PC-3 (cell line): ENCODE measurements at places on chromosomes 5 and 9.

GRCh38 chr9:116238225-116238624, 84.6 kb downstream of the PAPPA start:
- DNase-seq = peak; percentile 11

- no peak for DNase-seq
These were observed 91.7 kb upstream of the ADAMTSL1 start for GRCh38 chr9:18382243-18382642.

DNA sequence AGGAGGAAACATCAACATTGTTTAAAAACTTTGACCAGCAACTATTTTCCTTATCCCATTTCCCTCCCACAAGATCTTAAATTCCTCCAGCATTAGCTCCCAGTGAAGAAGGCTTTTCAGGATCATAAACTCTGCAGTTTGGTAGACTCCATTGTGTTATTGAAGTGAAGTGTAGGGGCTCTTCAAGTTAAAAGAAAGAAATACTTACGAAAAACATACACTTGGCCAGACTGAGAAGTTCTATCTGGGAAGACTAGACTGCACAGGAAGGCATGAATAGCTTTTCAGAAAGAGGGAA, 22.3 kb downstream of the LIFR start:
- DNase-seq = no peak

GRCh38 chr5:180027459-180028089, 44.0 kb downstream of the RNF130 start:
- DNase-seq = no peak

GRCh38 chr9:117938086-117938485, 233.9 kb downstream of the TLR4 start:
- no peak for DNase-seq

DNA sequence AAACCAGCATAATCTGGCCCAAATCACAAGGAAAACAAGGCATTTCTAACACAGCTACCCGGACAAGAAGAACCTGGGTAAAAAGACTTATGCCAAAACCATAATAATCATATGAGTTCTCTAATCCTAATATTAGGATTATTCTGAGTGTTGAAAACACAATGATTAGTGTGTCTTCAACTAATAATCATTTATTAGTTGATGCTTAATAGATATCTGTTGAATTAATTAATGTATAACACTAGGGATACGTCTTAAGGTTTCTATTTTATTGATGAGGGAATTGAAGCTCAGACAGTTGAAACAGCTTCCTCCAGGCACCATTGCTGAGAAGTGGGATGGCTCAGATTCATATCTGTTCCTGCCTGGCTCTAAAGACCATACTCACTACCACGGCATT, 112.2 kb downstream of the DOCK2 start:
- no peak for DNase-seq

- DNase-seq = no peak
These were observed 9.3 kb downstream of the HMGXB3 start for GRCh38 chr5:150009671-150010387.

GRCh38 chr5:38847559-38848347, 1.9 kb downstream of the OSMR start:
- peak; percentile 41 for DNase-seq

- no peak for DNase-seq
These were observed 128.7 kb downstream of the CDC42SE2 start for GRCh38 chr5:131392466-131393095.

DNA sequence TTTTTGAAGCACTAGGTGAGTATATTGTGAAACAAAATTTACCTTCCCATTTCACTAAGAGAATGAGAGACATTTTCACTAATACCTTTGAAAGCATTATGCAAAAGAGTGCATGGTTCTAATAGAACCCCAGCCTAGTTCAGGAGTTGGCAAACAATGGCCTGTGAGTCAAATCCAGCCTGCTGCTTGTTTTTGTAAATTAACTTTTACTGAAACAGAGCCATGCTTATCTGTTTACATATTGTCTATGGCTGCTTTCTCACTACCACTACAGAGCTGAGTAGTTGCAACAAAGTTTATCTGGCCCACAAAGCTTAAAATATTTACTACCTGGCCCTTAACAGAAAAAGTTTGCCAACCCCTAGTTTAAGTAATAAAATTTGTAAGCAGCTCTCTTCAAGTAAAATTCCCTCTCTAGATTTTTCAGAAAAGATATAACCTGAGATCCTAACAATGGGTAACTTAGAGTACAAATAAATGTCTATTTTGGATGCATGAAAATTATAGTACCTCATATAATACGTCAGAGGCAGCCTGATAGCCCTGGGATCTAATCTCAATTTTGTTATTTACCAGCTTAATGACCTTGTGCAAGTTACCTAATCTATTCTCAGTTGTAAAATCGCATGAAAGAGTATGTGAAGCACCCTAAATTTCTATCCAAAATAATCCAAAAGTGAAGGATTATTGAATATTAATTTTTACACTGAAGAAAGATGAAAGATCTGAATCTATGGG, 50.7 kb upstream of the ARL15 start:
- DNase-seq = no peak

- DNase-seq = peak; percentile 29
These were observed 640.7 kb upstream of the ST8SIA4 start for GRCh38 chr5:101543780-101544179.

DNA sequence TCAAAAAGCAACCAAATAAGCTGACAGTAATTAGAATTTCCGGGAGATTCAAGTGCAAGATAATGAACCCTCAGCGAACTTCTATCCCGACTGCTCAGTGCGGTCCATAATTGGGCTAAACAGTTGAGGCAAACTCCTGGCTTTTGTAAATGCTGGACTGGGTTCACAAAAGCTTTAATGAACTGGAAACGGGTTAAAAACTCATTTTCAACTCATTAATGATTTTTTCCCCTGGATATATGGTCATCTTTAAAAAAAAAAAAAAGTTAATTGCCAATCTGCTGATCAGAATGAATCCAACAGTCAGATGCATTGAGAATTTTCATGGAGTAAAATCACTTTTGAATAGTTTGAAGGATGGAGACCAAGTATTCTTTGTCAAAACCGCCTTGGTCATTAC, 79.5 kb upstream of the WWC1 start:
- no peak for DNase-seq

- DNase-seq = peak; percentile 10
These were observed 22.1 kb downstream of the CAMSAP1 start for GRCh38 chr9:135885100-135885853.

DNA sequence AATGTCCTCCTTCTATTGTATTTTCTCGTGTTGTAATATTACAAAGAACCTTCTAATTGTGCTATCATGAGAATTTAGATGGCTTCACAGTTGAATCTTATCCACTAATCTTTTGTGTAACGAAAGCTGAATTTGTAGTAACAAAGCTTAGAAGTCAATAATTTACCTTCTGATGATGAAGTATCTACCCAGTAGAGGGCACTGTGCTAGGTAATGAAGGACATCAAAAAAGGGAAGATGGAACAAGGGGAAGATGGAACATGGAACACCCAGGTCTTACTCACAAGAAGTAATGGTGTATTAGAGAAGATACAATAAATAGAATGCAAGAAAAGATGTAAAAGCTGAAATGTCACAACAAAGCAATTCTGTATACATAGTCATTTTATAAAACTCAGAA, 131.0 kb upstream of the CCNG1 start:
- peak; percentile 57 for DNase-seq

GRCh38 chr5:38467353-38468040, 88.9 kb downstream of the LIFR start:
- DNase-seq = peak; percentile 50

DNA sequence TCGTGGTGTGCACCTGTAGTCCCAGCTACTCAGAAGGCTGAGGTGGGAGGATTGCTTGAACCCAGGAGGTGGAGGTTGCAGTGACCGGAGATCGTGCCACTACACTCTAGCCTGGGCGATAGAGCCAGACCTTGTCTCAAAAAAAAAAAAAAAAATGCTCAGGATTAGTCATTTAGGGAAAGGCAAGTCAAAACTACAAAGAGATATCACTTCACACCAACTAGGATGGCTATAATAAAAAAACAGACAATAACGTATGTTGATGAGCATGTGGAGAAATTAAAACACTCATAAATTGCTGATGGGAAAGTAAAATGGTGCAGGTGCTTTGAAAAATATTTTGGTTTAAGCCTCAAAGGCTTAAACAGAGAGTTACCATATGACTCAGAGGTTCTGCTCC, 6.3 kb upstream of the ANKRD34B start:
- no peak for DNase-seq

DNA sequence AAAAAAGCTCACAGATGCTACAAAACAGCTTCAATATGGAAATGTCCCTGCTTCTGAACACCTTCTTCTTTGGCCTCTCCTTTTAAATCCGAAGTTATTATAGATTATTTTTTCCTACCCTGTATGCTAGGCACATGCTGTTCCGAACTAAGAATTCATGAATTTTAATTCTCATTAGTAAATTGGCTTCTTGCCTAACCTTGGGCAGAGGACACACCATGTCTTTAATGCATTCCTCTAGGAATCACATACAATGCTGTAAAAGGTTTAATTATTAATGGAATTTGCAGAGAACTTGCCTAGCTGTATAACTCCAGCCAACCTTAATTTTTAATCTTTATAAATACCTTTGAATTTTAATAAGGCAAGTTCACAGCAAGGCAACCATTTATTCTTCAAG, 234.4 kb downstream of the NTRK2 start:
- no peak for DNase-seq

DNA sequence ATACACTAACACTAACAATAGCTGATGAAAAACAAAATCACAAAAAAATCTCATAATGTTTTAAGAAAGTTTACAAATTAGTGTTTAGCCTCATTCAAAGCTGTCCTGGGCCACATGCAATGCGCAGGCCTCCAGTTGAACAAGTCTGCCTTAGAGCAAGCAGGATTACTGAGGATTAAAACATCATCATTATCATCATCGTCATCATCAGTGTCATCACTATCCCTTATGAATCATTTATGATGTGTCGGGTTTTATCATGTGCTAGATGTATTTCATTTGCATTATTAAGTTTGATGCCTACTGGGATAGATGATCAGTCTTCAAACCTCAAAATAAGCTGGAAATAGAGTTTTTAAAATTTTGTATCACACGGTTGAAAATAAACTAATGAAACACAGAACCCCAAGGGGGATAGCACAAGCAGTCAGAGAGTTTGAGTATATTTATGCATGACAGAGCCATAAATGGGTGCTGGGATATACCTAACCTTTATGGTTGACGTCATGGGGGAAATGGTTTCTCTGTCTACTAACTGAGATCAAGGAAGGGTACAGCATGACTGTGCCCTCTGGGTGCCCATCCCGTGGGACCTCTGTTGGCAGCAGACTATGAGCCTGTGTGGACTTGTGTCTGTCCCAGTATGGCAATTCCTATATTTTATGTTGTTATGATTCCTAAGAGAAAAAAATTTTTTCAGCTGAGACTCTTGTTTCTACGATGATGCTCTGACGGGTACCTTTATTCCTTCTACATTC, 150.3 kb upstream of the ADRA1B start:
- no peak for DNase-seq

DNA sequence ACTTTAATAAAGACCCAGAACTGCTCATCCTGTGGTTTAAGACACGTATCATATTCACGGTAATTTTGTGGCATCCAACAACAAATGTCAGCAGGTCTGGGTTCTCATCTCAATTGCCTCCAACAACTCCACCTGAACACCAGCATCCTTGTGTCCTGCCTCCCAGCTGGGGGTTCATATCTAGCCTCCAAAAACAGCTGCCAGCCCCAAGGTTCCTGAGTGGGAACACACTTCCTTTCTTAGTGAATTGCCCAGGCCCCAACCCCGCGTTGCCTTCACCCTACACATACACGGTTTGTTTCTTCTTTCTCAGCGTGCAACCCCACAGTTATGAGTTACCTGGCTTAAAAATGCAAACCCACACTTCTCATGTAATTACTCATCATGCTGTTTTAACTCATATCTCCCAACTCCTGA, 77.9 kb downstream of the SEMA4D start:
- no peak for DNase-seq

DNA sequence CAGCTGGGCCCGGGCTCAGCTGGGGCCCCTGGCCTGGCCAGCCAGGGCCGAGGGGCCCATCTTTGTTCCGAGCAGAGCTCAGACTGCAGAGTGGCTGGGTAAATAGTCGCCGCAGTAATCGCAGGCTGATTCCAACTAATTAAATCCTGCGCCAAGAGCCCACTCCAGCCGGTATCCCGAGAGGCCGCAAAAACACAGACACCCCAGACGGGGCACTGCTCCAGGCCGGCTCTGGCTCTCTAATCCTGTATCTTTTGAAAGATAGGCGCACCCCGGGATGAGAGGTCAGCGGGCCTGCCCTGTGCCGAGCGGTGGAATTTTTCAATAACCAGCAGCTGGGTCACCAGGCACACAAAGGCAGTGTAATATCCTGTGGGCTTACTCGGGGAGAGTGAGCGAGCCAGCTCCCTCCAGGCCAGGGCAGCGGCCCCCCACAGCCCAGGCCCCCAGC, 57.7 kb downstream of the LMX1B start:
- DNase-seq = no peak

DNA sequence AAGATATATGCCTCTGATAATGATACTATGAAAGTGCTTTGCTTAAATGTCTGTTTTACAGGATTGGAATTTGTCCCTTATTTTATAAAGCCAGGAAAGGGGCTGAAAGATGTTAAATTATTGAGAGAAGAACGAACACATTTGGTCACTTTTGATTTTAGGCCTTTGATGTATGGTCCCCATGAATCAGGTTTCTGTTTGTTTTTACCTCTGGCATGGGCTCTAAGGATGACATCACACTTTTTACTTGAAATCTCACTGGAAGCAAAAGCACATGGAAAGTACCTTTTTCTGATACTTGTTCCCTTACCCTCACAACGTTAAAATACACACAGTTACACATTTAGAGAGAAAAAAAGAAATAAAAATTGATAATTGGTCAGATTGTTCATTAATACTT, 6.9 kb downstream of the OTULIN start:
- peak; percentile 56 for DNase-seq

GRCh38 chr5:137470111-137470920, 28.8 kb downstream of the SPOCK1 start:
- peak; percentile 94 for DNase-seq

DNA sequence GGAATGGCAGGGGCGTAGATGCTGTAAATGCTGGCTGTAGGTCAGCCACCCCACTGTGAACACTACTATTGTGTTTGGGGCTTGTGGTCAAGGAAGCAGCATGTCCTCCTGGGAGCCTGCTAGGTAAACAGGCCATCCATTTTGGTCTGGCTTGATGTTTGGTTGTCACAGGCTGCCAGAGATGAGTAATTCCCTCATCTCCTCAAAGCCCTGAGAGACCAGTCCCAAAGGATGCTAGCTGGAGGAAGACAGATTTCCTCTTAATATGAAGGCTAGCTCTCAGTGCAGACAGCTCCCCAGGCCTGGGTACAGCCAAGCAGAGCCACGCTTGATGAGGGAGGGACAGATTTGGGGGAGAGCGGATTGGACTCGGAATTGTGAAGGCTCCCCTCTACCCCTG, 72.5 kb upstream of the MAP1B start:
- no peak for DNase-seq
